ENCODE measurements at places on chromosomes 5 and 9.

DNA sequence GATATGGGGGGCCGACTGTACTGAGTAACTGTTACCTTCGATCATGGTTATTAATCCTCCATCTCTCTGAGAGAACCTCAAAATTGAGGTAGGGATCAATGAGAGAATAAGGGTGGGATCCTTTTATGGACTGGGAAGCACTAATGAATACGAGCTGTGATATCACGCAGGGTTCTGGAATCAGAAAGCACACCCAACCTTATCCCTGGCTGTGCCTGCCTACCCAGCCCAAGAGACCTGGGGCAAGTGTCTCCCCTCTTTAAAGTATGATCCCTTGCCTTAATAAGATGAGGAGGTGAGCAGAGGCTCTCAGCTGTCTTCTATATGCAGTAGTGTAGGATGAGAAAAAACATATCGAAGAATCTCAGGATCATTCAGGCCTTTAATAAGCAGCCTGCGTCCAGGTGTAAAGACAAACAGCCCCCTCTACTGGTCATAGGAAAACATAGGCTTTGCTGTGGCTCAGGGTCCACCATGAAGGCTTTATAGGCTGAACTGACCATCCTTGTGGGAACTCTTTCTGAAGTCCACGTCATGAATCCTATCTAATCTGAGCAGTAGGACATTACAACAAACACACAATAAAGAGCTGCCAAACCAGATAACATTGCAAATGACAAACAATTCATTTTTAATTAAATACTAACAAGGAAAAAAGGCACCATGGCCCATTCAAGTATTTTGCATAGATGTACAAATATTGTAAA, 16.8 kb downstream of the NIPAL4 start:
- DNase-seq, result peak; percentile 82

GRCh38 chr9:22840641-22841040, 394.0 kb downstream of the DMRTA1 start:
- DNase-seq, result no peak

DNA sequence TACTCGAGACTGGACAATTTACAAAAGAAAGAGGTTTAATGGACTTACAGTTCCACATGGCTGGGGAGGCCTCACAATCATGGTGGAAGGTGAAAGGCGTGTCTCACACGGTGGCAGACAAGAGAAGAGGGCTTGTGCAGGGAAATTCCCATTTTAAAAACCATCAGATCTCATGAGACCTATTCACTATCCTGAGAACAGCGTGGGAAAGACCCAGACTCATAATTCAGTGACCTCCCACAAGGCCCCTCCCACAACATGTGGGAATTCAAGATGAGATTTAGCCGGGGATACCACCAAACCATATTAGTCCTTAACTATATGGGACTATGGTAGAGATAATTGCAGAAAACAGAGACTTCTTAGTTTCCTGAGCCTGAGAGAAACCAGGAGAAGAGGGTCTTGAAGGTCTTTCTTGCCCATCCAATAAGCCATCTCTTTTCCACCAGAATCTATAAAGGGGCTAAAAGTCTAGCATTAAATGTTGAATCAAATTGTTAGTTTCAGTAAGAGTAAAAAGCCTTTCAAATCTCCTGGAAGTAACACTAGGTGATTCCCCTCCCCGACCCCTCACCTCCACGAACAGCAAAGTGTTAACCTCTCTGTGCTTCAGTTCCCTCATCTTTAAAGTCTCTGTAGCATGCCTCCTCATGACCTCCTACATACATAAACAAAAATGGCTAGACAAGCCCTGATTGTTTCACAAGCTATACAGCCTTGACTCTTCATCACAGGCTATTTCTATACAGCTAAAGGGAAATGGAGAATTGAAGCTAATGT, 259.1 kb downstream of the TMEM167A start:
- DNase-seq, result no peak

DNA sequence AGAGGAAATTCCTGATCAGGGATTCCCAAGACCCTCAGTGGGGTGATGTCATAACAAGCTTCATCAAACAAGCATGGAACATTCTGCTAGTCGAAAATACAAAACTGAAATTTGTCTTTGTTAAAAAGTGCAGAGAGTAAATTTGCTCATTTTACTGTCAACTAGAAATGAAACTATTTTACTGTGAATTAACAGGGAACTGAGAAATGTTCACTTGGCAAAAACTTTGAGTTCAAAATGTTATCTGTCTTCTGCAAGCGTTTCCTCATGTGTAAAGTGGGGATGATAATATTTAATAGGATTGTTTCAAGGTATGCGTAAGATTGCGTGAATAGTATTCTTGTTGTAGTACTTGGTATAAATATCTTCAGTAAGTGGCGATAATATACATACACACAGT, 45.4 kb downstream of the ALDH1A1 start:
- no peak for DNase-seq

DNA sequence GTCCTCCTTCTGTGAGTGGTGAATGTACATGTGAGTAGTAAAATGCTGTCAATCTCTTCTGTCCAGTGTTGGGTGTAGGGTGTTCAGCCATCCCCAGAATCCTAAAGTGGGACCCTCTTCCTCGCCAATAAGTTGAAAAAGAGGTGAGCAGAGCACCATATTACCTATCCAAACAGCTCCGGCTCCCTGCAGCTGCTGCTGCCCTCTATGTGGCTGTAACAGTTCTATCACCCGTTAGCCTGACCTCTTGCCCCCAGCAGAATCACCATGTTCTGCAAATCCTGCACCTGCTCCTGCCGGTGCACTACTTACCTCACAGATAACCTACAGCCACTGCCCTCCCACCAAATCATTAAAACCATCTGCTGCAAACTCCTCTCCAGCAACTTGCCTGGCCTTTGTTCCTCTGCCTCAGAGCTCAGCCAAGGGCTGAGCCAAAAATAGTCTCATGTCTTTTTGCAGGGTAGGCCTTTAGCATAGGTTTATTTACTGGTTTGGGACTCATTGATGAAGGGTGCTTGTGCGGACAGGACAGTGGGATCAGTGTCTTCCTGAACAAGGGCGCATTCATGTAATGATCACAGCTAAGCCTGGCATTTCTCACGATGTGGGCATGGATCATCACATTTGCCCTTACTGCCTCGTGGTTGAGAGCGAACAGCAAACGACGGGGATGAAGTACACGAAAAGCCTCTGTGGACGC, 49.6 kb upstream of the CCL21 start:
- DNase-seq, result peak; percentile 37

Data from midbrain (tissue), 1 donor.